Heart right ventricle (tissue), 16 donors: ENCODE measurements at places on chromosomes 7 and 10.

DNA sequence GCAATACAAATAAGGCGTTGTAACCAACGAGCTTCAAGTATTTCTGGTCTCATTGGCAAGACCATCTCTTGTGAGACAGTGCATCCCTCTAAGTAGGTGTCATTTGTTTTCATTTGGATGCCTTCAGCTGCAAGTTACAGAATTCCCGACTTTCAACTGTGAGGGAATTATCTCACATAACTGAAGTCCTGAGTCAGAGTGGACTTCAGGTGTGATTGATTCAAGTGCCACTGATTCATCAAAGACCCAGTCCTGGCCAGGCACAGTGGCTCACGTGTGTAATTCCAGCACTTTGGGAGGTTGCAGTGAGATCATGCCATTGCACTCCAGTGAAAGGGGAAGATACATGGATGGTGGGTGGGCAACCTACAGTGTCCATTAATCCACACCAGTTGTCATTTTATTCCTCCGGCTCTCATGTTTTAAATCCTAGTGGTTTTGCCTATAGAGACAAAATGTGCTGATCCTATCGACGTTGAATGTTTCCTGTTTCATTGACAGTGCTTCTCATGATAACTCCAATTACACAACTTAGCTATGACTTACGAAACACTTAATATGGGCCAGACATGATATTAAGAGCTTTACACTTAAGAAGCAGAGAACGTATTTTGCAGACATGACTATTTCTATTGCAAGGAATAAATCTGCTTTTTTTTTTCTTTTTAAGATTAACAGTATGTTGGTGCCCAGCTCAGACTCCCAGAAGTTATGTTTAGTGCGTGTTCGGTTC is 268.0 kb downstream of the FRMD4A start:
- DNase-seq, result no peak

DNA sequence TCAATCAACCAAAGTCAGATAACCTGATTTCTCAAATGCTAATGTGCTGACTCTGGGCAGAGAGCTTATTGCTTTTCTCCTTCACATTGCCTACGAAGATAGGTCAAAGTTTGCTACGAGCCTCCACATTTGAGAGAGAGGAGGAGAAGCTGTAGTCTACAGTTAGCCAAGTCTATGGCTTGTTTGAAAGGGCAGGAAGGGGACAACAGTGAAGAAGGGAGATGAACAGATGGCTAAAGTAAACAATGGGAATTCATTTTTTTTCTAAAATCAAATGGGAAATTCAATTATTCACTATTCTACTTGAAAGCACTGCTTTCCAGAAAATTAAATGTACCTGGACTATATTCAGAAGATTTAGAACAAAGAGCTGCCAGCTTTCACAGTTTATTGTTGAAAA is 126.7 kb upstream of the C1QL3 start:
- DNase-seq, result no peak

GRCh38 chr7:149719912-149720335 is 53.5 kb downstream of the ZNF467 start:
- DNase-seq, result no peak

DNA sequence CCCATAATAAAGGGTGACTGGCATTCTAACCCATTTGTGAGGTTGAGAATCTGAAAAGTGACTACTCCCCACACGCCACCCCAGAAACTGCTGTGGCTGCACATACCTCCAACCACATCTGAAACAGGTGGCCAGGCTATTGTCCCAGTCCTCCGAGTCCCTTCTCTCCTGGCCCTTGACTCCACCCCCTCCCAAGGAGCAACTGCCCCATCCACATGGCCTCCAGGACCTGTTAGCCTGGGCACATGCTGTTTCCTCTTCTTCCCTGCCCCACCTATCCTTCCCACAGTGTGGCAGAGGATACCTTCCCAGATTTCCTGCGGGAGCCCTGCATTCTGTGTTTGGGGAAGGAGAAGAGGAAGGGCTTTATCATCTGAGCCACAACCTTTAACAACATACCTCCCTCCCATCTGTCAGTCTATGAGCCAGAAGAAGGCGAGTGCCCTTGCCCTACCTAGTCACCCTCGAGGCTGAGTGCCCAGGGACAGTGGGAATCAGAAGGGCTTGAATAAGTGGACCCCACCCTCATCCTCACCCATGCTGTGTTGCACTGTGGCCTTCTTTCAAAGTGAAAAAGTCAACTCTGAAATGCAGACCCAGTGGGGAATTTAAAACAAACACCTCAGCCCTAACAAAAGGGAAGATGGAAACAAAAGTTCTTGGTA is 11.9 kb downstream of the STEAP1B start:
- DNase-seq, result no peak

GRCh38 chr7:16881844-16882243 is at the start of gene AGR3:
Gene AGR3 (minus strand): TSS chr7:16881983. CDS start chr7:16878618, 3,365 bp downstream.
- no peak for DNase-seq

DNA sequence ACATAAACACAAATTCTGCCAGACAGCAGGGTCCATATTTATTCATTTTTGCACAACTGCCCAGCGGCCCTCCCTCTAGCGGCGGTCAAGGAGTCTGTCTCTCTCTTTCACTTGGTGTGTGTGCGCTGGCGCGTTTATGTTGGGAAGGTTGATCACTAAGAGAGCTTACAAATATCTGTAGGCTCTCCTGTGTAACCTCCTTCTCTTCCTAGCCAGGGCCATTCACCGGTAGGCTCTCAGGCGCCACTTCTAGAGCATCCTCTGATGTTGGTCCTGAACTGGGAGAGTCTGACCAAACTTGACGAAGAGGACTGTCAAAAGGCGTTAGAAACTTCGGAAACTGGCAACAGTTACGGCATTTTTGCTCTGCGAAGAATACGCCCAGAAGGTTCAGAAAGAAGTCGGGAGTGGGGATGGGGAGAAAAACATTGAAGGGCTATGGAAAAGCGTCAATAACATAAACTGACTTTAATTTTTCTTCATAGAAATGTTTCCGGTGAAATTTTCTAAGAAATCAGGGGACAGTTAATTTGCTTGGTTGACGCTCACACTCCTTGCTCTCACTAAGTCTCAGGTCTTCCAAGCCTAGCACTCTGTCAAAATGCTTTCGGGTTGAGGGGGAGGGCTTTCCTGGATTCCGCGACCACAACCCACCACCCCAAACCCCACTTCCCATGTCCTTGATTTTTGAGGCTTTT is 731.1 kb downstream of the ZWINT start:
- no peak for DNase-seq

DNA sequence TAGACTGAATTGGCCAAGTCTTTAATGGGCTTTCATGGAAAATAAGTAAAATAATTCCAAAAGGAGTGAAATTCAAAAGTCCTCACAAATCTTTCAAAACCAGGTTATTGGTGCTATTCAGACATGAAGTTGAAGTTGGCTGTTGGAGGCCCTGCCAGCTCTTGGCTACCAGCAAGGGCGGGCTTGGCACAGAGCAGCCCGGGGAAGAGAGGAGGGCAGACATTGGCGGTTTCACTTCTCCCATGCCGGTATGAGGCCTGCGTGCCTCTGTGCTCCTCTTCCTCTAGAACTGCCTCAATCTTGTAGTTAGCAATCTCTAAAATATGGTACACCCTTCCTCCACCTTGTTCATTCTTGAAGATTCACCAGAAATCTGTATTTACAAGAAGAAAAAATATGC is 16.4 kb upstream of the NPS start:
- DNase-seq, result no peak

DNA sequence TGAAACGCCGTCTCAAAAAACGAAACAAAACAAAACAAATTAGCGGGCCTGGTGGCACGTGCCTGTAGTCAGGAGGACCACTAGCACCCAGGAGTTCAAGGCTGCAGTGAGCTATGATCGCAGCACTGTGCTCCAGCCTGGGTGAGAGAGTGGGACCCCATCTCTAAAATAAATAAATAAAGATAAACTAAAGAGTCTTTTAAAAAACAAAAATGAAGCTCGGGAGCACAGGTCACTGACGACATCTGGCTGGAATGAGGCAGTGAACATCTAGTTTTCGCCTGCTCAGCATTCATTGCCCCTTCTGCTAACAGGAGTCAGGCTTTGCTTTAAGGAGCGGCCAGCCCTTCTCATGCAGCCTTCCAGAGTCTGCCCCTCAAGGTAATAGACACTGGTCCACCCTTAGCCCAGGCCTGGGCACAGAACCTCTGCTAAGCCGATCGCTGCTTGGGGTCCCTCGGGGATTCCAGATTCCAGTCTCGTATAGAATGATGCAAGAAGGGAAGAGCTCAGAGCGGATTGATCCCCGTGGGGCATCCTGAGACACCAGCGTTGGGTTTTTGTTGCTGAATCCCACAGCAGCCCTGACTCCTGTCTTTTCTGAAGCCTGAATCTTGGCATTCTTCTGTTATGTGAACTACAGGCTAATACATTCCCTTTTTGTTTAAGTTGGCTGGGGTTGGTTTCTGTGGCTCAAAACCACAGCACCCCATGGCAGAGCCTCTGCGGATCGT is 14.2 kb upstream of the FOXK1 start:
- no peak for DNase-seq

- no peak for DNase-seq
Measured at GRCh38 chr7:155305231-155305904, 7.7 kb downstream of the INSIG1 start.

DNA sequence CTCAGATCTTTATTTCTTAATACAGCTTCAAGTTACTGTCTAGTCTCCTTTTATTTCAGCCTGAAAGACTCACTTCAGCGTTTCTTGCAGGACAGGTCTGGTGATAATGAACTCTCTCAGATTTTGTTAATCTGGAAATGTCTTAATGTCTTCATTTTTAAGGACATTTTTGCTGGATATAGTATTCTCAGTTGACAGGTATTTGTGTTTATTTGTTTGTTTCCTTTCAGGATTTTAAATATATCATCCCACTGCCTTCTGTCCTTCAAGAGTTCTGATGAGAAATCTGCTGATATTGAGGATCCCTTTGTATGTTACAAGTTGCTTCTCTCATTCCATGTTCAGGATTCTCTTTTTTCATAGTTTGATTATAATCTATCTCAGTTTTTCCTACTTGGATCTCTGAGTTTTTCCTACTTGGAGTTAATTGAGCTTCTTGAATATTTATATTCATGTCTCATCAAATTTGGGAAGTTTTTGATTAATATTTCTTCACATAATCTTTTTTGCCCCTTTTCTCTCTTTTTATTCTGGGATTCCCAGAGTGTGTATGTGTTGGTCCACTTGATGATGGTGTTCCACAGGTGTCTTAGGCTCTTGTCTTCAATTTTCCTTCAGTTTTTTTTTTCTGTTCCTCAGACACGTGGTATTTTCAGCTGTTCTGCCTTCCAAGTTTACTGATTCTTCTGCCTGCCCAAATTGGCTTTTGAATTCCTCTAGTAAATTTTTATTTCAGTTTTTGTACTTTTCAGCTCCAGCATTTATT is 49.9 kb downstream of the PTEN start:
- no peak for DNase-seq

DNA sequence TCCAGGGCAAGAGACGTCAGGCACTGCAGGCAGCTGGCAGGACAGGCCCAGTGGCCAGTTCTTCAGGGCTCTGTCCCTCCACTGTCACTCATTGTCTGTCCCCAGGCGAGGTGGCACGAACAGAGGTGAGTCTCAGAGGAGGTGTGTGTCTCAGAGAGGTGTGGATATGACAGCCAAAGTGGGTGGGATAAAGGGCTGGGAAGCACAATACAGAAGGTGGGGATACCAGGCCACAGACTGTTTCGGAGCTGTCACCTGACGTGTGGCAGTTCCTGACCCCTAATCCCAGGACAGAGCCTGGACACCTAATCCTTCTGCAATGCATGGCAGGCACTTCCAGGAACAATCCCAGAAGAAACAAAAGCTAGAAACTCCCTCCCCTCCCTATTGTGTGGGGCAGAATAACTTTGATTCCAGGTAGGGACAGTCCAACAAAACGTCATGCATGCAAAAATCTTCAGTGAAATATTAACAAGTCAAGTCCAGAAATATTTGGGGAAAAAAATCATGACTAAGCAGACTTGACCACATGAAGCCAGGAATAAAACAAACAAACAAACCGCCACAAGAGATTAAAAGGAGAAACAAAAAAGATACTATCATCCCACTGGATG is 11.6 kb downstream of the KLRG2 start:
- DNase-seq, result no peak

GRCh38 chr10:3147117-3147820 is 25.3 kb downstream of the PITRM1 start:
- no peak for DNase-seq

DNA sequence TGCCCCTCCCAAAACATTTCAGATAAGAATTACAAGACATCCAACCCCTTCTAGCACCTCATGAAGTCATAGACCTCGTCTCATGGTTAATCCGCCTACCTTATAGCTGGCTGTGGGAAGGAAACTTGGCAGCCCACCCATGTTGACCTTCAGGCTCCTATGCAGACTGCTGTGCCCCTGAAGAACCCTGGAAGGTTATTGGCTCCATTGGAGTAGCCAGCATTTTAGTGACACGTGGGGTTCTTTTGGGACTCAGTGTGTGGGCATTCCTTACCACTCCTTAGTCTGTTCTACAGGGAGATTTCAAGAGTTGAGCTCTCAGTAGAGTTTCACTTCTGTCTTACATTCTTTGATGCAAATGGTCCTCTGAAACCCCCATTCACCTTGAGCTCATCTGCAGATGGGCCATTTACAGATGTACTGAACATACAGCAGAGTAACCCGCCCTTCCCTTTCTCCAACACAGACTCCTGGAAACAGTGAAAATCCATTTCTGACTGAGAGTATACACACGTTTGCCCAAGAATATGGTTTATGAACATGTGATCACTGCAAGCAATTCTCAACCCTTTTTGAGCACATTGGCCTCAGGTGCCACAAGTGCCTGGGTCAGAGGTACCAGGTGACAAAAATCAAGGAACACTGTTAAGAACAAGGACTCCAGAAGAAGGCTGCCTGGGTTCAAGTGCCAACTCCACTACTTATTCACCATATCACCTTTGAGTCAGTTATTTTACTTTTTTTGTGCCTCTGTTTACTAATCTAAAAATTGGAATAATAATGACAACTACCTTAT is 54.0 kb upstream of the HECW1 start:
- DNase-seq, result no peak

DNA sequence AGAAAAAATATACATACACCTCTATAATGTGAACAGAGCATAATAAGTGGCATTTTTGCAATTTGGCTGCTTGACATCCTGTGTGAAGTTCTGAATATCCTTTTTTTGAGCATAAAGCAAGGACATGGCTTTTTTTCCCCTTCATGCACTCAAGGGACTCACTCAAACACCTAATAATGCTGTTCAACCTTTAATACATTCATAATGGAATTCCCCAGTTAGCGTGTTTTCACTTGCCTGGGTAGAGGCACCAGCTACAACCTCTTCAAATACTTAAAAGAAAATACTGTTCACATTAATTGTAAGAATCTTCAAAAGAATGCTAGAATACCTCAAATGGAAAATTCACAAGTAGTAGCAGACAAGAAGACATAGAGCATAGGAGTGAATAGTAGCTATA is 316.8 kb downstream of the PCDH15 start:
- no peak for DNase-seq

GRCh38 chr7:157500171-157500960 is 163.6 kb downstream of the DNAJB6 start:
- no peak for DNase-seq

- no peak for DNase-seq
Measured at GRCh38 chr7:73565675-73566340, 8.3 kb upstream of the BCL7B start.

DNA sequence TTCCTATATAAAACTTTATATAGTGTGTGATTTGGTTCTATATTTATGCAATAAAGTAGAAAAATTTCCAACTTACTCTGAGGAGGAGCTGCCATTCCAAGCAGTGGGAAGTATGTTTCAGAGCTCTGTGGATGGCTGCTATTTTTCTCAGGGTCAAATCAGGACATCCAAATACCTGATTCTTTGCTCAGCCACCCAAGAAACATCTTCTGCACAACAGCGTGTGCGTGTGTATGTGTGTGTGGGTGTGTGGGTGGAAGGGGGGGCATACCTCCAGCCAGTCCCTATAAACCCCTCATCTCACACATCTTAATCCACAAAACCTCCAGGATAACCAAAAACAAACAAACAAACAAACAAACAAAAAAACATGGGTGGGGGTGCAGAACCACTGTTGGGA is 66.3 kb upstream of the EMX2 start:
- no peak for DNase-seq
